ENCODE measurements at places on chromosomes 1 and 21.

DNA sequence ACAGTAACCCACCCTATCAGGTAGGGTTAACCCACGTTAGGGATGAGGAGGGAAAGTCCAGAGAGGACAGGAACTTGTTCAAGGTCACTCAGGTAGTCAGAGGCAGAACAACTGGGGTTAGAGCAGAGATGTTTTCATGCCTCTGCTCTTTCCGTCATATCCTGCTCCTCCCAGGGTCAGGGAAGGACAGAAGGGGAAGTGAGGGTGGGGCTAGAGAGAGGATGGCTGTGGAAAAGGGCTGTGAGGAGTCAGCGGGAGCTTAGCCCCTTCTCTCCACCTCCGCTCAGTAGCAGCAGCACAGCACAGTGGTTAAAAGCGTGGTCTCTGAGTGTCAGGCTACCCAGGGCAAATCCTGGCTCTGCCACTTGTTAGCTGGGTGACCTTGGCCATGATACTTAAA is 36.5 kb downstream of the DDX20 start:
- H3K27me3 ChIP-seq, result peaks cover 7% of the 10 kb centered on the region
- H3K4me3 ChIP-seq, result no peak overlapping the region
- peaks cover 2% of the 10 kb centered on the region for H3K4me1 ChIP-seq

GRCh38 chr1:212495766-212496494 is 63.2 kb downstream of the NENF start:
- no peak for DNase-seq
- H3K27me3 ChIP-seq, result peaks cover 5% of the 10 kb centered on the region
- no peak overlapping the region for H3K27ac ChIP-seq

GRCh38 chr1:116513956-116514355 is 56.9 kb downstream of the CD58 start:
- H3K27me3 ChIP-seq, result no peaks in the 10 kb centered on the region
- DNase-seq, result no peak
- no peak overlapping the region for H3K27ac ChIP-seq

DNA sequence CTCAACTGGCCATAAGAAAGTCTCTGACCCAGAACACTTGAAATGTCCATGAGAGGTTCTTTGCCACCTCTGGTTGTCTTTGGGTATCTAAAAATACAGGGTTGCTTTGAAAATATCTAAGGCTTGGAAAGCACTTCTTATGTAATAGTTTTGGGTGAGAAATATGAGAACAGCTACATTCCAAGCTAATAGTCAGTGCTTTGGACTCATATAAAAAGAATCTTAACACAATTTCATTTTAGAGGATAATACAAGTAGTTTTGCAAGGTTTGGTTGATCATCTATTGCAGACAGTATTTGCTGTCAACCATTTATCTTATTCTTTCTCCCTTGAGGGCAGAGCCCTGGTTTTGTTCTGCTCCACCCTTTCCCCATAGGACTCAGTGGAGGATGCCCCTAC is 207.5 kb downstream of the KCNK2 start:
- no peaks in the 10 kb centered on the region for H3K4me1 ChIP-seq
- peaks cover 2% of the 10 kb centered on the region for H3K36me3 ChIP-seq
- DNase-seq, result no peak
- H3K27me3 ChIP-seq, result no peaks in the 10 kb centered on the region

DNA sequence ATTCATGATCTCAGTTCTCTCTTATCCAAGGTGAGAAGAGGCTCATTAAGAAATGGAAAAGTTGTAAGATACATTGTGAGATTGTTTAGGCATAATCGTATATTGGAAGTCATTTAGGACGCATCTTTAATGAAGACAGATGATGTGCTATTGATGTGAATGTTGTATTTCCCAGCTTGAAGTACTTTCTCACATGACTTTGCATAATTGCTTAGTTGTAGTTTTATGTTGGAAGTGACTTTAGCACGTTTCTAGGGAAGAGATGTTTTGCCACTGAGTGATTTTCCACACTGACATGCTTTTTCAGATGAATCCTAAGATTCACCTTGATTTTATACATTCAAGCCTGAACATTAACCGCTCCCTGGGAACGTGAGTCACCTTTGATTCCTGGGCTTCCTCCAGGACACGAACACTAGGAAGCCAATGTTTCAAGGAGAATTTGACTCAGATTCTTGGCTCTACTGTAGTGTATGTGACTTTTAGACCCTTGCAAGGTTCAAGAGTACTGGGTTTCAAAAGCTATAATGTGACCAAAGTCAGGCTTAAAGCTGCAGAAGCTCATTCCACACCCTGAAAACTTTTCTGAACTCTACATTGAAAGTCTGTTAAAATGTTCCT is 27.9 kb downstream of the ANGEL2 start:
- DNase-seq, result no peak
- no peak overlapping the region for H3K4me3 ChIP-seq
- H3K27ac ChIP-seq, result no peak overlapping the region
- no peaks in the 10 kb centered on the region for H3K27me3 ChIP-seq

DNA sequence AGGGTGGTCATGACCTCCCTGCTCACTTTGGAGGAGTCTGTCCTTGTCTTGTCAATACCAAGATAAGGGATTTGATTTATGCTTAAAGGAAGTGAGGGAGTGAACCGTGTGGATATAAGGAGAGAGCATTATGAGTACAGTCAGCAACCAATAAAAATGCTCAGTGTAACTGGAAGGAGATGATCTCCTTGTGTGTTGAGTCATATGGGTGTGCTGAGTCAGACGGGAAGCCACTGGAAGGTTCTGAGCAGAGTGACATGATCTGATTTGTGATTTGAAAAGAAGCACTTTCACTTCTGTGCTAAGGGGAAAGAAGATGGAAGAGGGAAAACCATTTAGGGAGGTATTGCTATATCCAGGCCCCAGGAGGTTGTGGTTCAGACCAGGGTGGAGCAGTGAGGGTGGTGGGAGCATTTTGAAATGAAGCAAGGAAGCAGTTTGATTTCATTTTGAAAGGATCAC is 2.5 kb upstream of the BCL10 start:
- no peaks in the 10 kb centered on the region for H3K27me3 ChIP-seq
- peak overlapping the region; percentile 91 for H3K27ac ChIP-seq
- H3K4me1 ChIP-seq, result peaks cover 40% of the 10 kb centered on the region
- H3K4me3 ChIP-seq, result peak overlapping the region; percentile 39
- no peak for DNase-seq
- no peaks in the 10 kb centered on the region for H3K36me3 ChIP-seq

DNA sequence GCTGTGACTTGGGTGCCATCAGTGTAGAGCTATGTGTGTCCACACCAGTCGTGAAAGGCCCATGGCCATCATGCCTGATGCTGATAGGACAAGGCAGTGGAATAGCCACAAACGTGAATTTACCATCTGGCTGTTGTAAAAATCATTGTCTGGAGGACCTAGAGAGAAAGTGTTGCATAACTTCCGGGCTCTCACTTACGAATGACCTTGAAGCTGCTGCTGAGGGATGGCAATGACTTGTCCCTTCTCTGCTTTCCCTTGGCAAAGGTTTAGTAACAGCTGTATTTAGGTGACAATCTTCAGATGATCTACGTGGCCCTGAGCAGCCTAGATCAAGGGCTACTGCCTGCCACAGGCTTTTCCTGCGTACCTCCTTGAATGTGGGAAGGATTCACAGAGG is 5.8 kb downstream of the ATP1B1 start:
- H3K4me3 ChIP-seq, result no peak overlapping the region
- H3K4me1 ChIP-seq, result peaks cover 88% of the 10 kb centered on the region
- no peaks in the 10 kb centered on the region for H3K27me3 ChIP-seq
- peaks cover 29% of the 10 kb centered on the region for H3K36me3 ChIP-seq

DNA sequence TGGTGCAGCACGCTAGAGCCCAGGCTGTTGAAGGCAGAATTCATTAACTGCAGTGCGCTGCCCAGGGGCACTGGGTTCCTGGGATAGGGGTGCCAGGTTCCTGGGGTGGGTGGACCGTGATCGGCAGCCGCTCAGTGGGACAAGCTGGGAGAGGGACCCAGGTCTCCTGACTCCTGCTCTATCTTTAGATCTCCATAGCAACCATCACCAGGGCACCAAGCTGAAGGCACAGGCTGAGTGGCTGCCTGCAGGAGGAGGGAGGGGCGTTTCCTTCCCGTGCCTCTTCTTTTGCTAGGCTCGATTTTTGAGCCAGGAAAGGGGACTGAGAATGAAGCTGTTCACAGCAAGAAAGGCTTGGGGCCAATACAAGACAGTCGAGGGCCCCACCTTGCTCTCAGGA is 20.9 kb upstream of the CDCP2 start:
- H3K27me3 ChIP-seq, result no peaks in the 10 kb centered on the region
- no peak overlapping the region for H3K4me3 ChIP-seq
- H3K4me1 ChIP-seq, result no peaks in the 10 kb centered on the region
- no peak overlapping the region for H3K27ac ChIP-seq
- DNase-seq, result peak; percentile 50

- H3K27ac ChIP-seq, result no peak overlapping the region
- no peaks in the 10 kb centered on the region for H3K4me1 ChIP-seq
- H3K4me3 ChIP-seq, result no peak overlapping the region
- no peak for DNase-seq
- no peaks in the 10 kb centered on the region for H3K36me3 ChIP-seq
Measured at GRCh38 chr1:86650065-86650464, 54.3 kb upstream of the SH3GLB1 start.

DNA sequence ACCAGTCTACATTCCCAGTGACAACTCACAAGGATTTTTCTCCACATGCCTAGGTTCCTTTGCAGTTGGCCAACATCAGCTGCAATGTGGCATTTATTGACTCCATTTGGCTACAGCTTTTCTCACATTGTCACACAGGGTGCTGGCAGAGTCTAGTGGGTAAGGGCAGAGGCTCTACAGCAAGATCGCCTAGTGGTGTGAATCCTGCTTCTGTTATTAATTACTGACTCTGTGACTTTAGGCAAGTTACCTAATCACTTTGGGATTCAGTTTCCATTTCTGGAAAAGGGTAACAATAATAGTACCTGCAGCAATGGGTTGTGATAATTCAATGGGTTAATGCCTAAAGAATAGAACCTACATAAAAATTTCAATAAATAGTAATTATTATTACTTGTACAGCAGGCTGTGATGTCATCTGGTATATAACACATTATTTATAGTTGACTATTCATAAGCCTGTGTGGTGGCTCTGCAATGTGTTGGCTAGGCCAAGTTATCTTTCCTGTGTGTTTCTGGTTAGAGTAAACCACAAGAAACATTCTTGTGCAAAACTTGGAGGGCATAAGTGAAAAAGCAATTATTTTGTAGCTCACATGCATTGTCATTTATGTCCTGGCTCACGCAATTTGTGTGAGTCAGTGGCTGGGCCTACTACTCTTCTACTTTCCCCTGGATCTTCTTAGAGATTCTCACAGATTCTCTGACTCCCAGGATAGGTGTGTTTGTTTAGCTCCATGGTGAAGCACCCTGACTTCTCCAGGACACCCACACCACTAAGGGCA is 59.5 kb downstream of the PTGS2 start:
- H3K36me3 ChIP-seq, result peaks cover 3% of the 10 kb centered on the region
- H3K27ac ChIP-seq, result no peak overlapping the region
- H3K27me3 ChIP-seq, result no peaks in the 10 kb centered on the region
- H3K4me1 ChIP-seq, result no peaks in the 10 kb centered on the region
- no peak for DNase-seq

- H3K36me3 ChIP-seq, result peaks cover 3% of the 10 kb centered on the region
- no peak overlapping the region for H3K27ac ChIP-seq
- no peak for DNase-seq
- H3K4me1 ChIP-seq, result peaks cover 3% of the 10 kb centered on the region
- no peaks in the 10 kb centered on the region for H3K27me3 ChIP-seq
Measured at GRCh38 chr1:233045588-233045987, 95.2 kb downstream of the NTPCR start.

GRCh38 chr1:154221278-154222001 is 685 bp downstream of the UBAP2L start:
- peaks cover 60% of the 10 kb centered on the region for H3K4me1 ChIP-seq
- H3K4me3 ChIP-seq, result peak overlapping the region; percentile 97
- peaks cover 18% of the 10 kb centered on the region for H3K36me3 ChIP-seq
- H3K27me3 ChIP-seq, result no peaks in the 10 kb centered on the region
- peak overlapping the region; percentile 97 for H3K27ac ChIP-seq

- no peaks in the 10 kb centered on the region for H3K4me1 ChIP-seq
- peaks cover 5% of the 10 kb centered on the region for H3K27me3 ChIP-seq
- H3K27ac ChIP-seq, result peak overlapping the region; percentile 65
- no peak for DNase-seq
Measured at GRCh38 chr1:29793101-29793546, 556.8 kb downstream of the PTPRU start.

DNA sequence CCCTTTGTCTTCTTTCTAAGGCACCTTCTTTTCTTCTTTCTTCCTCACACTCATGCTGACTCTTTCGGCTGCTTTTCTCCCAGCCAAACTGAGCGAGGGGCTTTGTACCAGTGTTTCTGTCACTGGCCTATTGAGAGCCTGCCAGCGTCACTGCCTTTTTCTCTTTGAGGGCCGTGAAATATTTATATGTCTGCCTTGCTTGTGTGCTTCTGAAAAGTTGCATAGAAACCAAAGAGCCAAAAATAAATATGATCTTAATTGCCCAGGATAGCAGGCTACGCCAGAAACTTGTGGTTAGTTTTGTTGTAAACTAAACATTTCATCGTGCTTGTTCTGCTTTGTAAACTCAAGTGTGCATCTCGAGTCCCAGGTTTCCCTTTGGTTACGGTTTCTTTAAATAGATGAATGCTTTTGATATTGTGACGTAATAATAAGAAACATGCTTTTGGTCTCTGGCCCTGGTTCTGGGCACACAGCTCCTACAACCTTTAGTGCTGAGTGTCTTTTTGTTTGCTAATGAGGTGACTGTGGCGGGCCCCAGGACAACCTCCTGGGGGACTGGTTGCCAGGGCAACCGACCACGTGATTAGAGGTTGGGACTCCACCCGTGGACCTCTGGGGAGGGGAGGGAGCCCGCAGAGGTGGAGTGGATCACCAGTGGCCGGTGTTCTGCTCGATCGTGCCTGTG is 10.8 kb downstream of the SLC37A1 start:
- H3K27ac ChIP-seq, result peak overlapping the region; percentile 77
- H3K36me3 ChIP-seq, result peaks cover 13% of the 10 kb centered on the region
- no peak overlapping the region for H3K4me3 ChIP-seq
- peaks cover 20% of the 10 kb centered on the region for H3K4me1 ChIP-seq
- DNase-seq, result no peak
- no peaks in the 10 kb centered on the region for H3K27me3 ChIP-seq

GRCh38 chr21:40546647-40547046 is 300.3 kb downstream of the DSCAM start:
- no peak overlapping the region for H3K27ac ChIP-seq
- no peaks in the 10 kb centered on the region for H3K36me3 ChIP-seq
- H3K4me3 ChIP-seq, result no peak overlapping the region
- H3K4me1 ChIP-seq, result no peaks in the 10 kb centered on the region
- DNase-seq, result no peak
- no peaks in the 10 kb centered on the region for H3K27me3 ChIP-seq

DNA sequence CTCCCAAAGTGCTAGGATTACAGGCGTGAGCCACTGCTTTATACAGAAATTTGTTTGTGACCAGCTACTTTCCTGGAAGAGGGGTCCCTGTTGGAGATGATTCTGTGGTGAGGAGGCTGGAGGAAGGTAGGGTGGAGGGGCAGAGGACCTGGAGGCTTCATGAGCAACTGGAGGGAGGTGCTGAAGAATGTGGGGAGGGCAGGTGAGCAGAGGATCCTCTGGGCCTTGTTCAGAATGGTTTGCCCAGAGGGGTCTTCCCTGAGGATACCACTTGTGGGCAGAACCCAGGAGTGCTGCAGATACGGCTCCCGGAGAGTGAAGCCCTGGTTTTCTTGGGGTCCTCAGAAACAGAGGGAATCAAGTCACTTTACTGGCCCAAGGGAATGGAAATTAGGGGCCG is 67.2 kb upstream of the WDR26 start:
- no peak overlapping the region for H3K27ac ChIP-seq
- H3K36me3 ChIP-seq, result no peaks in the 10 kb centered on the region
- no peak overlapping the region for H3K4me3 ChIP-seq

GRCh38 chr1:203289281-203289981 is 15.9 kb upstream of the BTG2 start:
- no peaks in the 10 kb centered on the region for H3K27me3 ChIP-seq
- no peak for DNase-seq
- H3K4me3 ChIP-seq, result peak overlapping the region; percentile 15
- H3K36me3 ChIP-seq, result no peaks in the 10 kb centered on the region

GRCh38 chr1:166237675-166238074 is 70.9 kb upstream of the FAM78B start:
- no peak overlapping the region for H3K4me3 ChIP-seq
- DNase-seq, result no peak
- H3K36me3 ChIP-seq, result no peaks in the 10 kb centered on the region
- H3K4me1 ChIP-seq, result no peaks in the 10 kb centered on the region

All from chondrocyte (in vitro differentiated cells).